ENCODE measurements at places on chromosomes 13 and 19.
A peak's percentile ranks its signal among the peaks of the same experiment; 100 is the strongest.

- no peak overlapping the region for H3K27ac ChIP-seq
- peaks cover 28% of the 10 kb centered on the region for H3K36me3 ChIP-seq
- no peak for DNase-seq
- H3K4me1 ChIP-seq: no peaks in the 10 kb centered on the region
Observed at GRCh38 chr13:75135325-75135825, 346.6 kb downstream of the TBC1D4 start.

DNA sequence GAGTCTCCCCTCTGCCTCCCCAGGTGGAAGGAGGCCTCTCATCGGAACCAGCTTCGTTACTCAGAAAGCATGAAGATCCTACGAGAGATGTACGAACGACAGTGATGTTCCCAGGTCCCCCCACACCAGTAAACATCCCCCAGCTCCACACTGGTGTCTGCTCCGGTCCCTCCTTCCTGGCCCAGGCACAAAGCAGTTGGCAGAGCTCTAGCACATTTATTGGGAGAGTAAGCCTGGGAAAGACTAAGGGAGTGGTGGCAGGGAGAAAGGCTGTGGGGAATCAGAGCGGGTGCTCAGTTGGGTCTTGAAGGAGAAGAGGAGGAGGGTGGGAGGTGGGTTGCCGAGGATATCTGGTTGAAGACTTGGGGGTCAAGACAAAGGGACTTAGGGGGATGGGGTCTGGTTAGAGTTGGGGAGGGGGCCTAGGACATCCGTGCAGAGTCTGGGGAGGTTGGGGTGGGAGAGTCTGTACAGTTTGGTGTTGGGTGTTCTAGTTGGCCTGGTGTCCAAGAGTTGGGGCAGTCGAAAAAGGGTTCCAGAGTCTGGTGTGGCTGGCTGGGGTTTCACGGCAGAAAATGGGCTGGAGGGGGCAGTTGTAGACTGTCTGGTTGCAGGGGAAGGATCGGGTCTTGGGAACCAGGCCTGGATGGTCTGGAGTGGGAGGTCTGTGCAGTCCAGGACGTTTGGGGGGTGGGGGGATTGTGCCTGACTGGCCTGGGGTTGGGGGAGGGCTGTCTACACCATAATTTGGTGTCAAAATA lies 2.3 kb downstream of the HSPB6 start:
- no peak for DNase-seq
- no peak overlapping the region for H3K27ac ChIP-seq
- no peaks in the 10 kb centered on the region for H3K36me3 ChIP-seq
- H3K27me3 ChIP-seq: peaks cover 23% of the 10 kb centered on the region
- peaks cover 16% of the 10 kb centered on the region for H3K4me1 ChIP-seq

GRCh38 chr19:3613818-3614661 lies 7.4 kb upstream of the TBXA2R start:
- 0 out of 2 replicates have a peak, but pooled peaks cover 3% of the 10 kb centered on the region for H3K4me1 ChIP-seq
- no peaks in the 10 kb centered on the region for H3K36me3 ChIP-seq
- peak overlapping the region; percentile 79 for H3K27ac ChIP-seq
- no peak overlapping the region for H3K4me3 ChIP-seq
- no peaks in the 10 kb centered on the region for H3K27me3 ChIP-seq

- peaks cover 15% of the 10 kb centered on the region for H3K4me1 ChIP-seq
- no peaks in the 10 kb centered on the region for H3K27me3 ChIP-seq
- peaks cover 29% of the 10 kb centered on the region for H3K36me3 ChIP-seq
- H3K27ac ChIP-seq: no peak overlapping the region
- H3K4me3 ChIP-seq: no peak overlapping the region
Observed at GRCh38 chr19:46919324-46919723, 58.5 kb downstream of the ARHGAP35 start.

DNA sequence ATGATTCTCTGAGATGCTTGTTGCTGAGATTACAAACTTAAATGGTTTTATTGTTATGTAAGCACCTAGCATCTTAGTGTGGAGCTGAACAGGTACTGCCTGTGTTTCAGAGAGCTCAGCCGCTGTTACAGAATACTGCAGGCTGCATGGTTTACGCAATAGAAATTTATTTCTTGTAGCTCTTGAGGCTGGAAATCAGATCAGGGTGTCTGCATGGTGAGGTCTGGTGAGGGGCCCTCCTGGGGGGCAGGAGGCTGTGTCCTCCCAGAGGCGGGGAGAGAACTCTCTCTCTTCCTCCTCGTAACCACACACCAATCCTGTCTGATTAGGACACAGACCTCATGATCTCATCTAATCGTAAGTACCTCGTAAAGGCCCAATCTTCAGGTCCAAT lies 13.1 kb downstream of the ATP11A start:
- H3K27ac ChIP-seq: peak overlapping the region; percentile 97
- no peaks in the 10 kb centered on the region for H3K27me3 ChIP-seq
- H3K36me3 ChIP-seq: peaks cover 8% of the 10 kb centered on the region

- H3K27ac ChIP-seq: no peak overlapping the region
- H3K36me3 ChIP-seq: no peaks in the 10 kb centered on the region
- peaks cover 3% of the 10 kb centered on the region for H3K4me1 ChIP-seq
- no peak overlapping the region for H3K4me3 ChIP-seq
- no peak for DNase-seq
Observed at GRCh38 chr13:22001336-22001735, 330.5 kb downstream of the FGF9 start.

DNA sequence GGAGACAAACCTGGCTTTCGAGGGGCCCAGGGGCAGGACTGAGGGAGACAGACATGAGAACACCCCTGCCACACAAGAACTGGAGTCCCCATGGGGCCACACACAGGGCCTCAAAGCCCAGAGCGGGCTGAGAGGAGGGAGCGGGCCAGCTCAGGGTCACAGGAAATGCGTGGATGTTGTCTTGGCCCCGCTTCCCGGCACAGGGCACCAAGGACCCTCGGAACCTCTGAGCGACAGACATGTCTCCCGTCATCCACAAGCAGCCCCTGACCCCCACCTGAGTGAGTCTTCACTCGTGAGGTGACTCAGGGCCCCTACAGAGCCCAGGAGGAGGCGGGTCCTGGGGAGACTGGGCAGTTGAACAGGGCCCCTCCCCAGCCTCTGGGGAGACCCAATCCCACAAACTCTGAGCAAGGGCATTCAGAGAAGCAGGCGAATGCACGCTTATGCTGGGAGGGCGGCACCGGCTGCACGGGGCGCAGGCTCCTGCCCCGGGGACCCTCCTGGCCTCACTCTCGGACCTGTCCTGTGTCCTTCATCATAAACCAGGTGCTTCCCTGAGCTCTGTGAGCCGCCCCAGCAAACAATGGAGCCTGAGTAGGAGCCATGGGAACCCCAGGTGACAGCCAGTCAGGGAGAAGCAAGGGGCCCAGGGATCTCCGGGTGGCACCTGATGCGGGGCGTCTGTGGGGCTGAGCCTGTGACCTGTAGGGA lies 20.1 kb downstream of the SGTA start:
- no peaks in the 10 kb centered on the region for H3K27me3 ChIP-seq
- DNase-seq: no peak
- peaks cover 32% of the 10 kb centered on the region for H3K36me3 ChIP-seq
- no peak overlapping the region for H3K4me3 ChIP-seq

- H3K36me3 ChIP-seq: peaks cover 33% of the 10 kb centered on the region
- H3K27ac ChIP-seq: peak overlapping the region; percentile 96
- no peaks in the 10 kb centered on the region for H3K27me3 ChIP-seq
- H3K4me1 ChIP-seq: peaks cover 46% of the 10 kb centered on the region
Observed at GRCh38 chr19:48613024-48613851, 1.6 kb downstream of the FAM83E start.

DNA sequence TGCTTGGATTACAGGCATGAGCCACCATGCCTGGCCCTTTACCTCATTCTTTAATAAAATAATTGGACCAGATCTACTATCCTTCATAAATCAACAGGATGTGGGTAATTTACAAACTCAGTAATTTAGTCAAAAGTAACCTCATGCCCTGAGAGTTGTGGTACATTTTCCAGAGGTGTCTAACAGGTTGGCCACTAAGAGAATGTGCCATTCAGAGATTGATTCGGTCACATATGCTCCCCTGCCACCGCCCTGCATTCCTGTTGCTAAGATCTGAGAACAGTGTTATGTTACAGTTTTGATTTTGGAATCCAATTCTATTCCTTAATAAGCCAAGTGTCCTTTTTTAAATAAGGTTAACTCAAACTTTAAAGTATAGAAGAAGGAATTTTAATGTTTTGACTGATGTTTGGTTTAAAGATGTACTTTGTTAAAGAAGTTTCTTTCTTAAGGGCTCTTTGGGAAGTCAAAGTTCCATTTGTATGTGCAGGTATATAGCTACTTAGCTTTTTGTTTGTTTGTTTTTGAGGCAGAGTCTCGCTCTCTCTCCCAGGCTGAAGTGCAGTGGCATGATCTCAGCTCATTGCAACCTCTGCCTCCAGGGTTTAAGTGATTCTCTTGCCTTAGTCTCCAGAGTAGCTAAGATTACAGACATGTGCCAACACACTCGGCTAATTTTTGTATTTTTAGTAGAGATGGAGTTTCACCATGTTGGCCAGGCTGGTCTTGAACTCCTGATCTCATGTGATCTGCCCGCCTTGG lies 29.2 kb downstream of the PHF11 start:
- H3K36me3 ChIP-seq: peaks cover 1% of the 10 kb centered on the region
- H3K27me3 ChIP-seq: no peaks in the 10 kb centered on the region
- no peaks in the 10 kb centered on the region for H3K4me1 ChIP-seq
- no peak overlapping the region for H3K4me3 ChIP-seq
- DNase-seq: no peak

- H3K4me1 ChIP-seq: no peaks in the 10 kb centered on the region
- no peaks in the 10 kb centered on the region for H3K27me3 ChIP-seq
- H3K27ac ChIP-seq: no peak overlapping the region
- H3K4me3 ChIP-seq: no peak overlapping the region
- no peak for DNase-seq
- peaks cover 31% of the 10 kb centered on the region for H3K36me3 ChIP-seq
Observed at GRCh38 chr19:5058521-5059212, 89.8 kb downstream of the KDM4B start.

GRCh38 chr19:3224346-3225168 lies at the start of gene CELF5:
Gene CELF5, plus strand, starts transcription at chr19:3224661. Its CDS starts 79 bp downstream, at chr19:3224740.
- peaks cover 8% of the 10 kb centered on the region for H3K27me3 ChIP-seq
- peak within 1 kb of the TSS; percentile 59 for H3K4me3 ChIP-seq
- peak; percentile 68 for DNase-seq

GRCh38 chr19:46885411-46885810 lies 24.6 kb downstream of the ARHGAP35 start:
- no peak overlapping the region for H3K27ac ChIP-seq
- H3K27me3 ChIP-seq: no peaks in the 10 kb centered on the region
- no peak for DNase-seq
- H3K36me3 ChIP-seq: peaks cover 14% of the 10 kb centered on the region
- H3K4me1 ChIP-seq: peaks cover 7% of the 10 kb centered on the region
- H3K4me3 ChIP-seq: no peak overlapping the region

Data from WTC11 (cell line).